ENCODE measurements at places on chromosomes 3 and 15. TPM values are rescaled to one million over a fixed set of nuclear protein-coding genes. Genes with fewer than 3 reads are reported as not detected.

The AGTR1 gene
- total RNA-seq = not detected

The OXTR gene
- total RNA-seq = 1.1 TPM

The GRIP2 gene
- total RNA-seq = 3.7 TPM

The BNC1 gene
- 3.1 TPM for total RNA-seq

The TMF1 gene
- total RNA-seq = 17.9 TPM

The PP2D1 gene
- not detected for total RNA-seq

The CCDC39 gene
- not detected for total RNA-seq

The THPO gene
- total RNA-seq = not detected

The SPATA16 gene
- not detected for total RNA-seq

The PRTG gene
- total RNA-seq = 27.5 TPM

The BTBD1 gene
- total RNA-seq = 57.0 TPM

The SLC15A2 gene
- total RNA-seq = 0.08 TPM

The ABI3BP gene
- total RNA-seq = 2.6 TPM

The NPRL2 gene
- 43.1 TPM for total RNA-seq

The GADL1 gene
- total RNA-seq = not detected

The VGLL4 gene
- total RNA-seq = 37.5 TPM

The CDCP1 gene
- 5.4 TPM for total RNA-seq

The TOPAZ1 gene
- not detected for total RNA-seq

The ZNF502 gene
- total RNA-seq = 3.0 TPM

The MCF2L2 gene
- 0.38 TPM for total RNA-seq

The HAPLN3 gene
- 11.6 TPM for total RNA-seq

The TMEM212 gene
- total RNA-seq = not detected

The AMIGO3 gene
- total RNA-seq = 4.3 TPM

The IDH3A gene
- 62.7 TPM for total RNA-seq

The RLBP1 gene
- total RNA-seq = 3.7 TPM

The RAB43 gene
- total RNA-seq = 12.6 TPM

The ARIH1 gene
- 61.1 TPM for total RNA-seq

The FANCD2OS gene
- total RNA-seq = not detected

The COL6A5 gene
- not detected for total RNA-seq

The NDN gene
- 23.5 TPM for total RNA-seq

The PAQR5 gene
- 0.69 TPM for total RNA-seq

The IL5RA gene
- total RNA-seq = not detected

The GPR149 gene
- not detected for total RNA-seq

The CASR gene
- not detected for total RNA-seq

The SPTSSB gene
- total RNA-seq = not detected

The VIPR1 gene
- total RNA-seq = 13.5 TPM

The CIDEC gene
- total RNA-seq = 0.38 TPM

The PPP1R14D gene
- not detected for total RNA-seq

The MYEF2 gene
- total RNA-seq = 16.9 TPM

The TRAK1 gene
- 21.2 TPM for total RNA-seq

The HHATL gene
- not detected for total RNA-seq

The RARB gene
- 0.94 TPM for total RNA-seq

The ATP8B4 gene
- 0.04 TPM for total RNA-seq

The KBTBD12 gene
- total RNA-seq = not detected

The BFSP2 gene
- total RNA-seq = 0.27 TPM

The IL17RD gene
- 2.0 TPM for total RNA-seq

Measured in A375 (cell line).